ENCODE measurements at places on chromosomes 16 and 17.

DNA sequence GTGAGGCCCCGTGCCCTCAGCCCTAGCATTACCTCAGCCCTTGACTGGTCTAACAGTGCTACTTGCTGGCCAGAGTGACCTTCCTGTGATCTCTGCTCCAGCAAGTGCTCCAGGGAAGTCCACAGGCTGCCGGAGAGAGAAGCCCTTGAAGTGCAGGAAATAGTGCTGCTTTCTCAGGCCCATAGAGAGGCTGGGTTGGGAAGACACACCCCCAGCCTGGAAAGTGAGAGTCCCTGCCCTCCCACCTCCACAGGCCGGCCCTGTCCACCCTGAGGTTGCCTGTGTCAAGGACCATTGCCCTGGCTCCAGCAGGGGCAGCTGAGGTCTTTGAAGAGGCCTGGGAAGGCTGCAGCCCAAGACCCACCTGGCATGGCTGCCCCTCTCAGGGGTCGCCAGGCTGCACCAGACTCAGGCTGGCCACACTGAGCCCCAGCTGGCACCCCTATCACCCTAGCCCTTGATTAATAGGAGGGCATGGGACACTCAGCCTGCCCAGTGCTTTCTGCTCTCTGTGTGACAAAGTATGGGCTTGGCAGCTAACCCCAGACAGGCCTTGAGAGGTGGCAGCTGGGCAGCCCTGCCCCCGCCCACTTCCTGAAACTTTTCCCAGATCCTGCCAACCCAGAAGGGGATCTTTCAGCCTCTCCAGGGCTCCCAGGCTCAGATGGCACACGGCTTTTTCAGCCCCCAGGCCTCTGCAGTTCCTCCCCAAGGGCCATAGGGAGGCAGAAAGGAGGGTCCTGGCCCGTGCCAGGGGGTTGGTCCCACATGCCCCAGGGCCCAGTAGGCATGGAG lies 21.7 kb downstream of the ATP6V0D1 start:
- DNase-seq: no peak

DNA sequence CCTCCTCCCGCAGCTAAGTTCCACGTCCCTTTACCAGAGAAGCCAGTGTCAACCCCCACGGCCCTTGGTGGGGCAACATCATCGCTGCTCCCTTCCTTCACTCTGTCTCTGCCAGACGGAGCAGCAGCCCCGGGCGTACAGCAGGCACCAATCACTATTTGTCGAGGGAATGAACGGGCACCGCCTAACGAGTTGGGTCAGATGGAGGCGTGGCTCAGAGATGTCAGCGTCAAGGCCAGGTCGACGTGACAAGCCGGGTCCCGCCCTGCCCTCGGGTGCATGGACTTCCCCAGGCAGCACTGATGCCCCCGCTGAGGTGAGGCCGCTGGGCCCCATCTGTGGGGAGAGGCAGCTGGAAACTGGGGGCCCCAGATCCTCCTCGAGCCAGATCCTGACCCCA lies 50.0 kb downstream of the CBFA2T3 start:
- DNase-seq: no peak

DNA sequence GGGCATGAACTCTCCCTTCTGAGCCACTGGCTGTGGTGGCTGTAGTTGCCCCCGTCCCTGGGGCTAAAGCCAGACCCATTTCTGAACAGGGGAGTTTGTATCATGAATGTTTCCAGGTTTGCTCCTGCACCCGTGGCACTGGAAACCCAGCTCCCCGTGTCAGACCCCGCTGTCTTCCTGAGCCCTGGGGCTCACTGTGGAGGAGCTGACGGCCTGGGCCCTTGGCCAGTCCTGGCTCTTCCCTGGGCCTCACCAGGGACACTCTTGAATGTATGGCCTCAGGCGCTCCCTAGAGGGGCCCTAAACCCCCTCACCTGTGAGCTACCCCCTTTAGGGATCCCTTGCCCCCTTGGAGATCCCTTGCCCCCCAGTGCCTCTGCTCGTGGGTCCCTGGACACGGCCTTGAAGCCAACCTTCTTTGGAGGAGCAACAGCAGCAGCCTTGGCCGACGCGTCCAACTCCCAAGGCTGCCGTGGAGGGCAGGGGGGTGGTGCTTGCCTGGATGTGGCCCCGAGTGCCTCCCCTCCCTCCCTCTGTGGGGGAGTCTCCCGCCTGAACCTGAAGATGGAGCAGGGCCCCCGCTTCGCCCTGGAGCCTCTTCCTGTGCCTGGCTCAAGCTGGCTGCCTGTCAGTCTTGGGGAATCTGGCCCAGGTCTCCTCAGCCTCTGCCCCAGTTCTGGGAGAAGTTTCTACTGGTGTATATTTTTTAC lies 15.9 kb downstream of the CASKIN2 start:
- DNase-seq: no peak

- DNase-seq: no peak
These were observed 30.3 kb upstream of the CDC42EP4 start for GRCh38 chr17:73342050-73342522.

- peak; percentile 41 for DNase-seq
These were observed at the start of gene KIF19 for GRCh38 chr17:74325743-74326379. Gene KIF19, plus strand, starts transcription at chr17:74326226. Its CDS starts 124 bp downstream, at chr17:74326350.

GRCh38 chr17:32285306-32285705 lies 19.7 kb downstream of the RHBDL3 start:
- DNase-seq: no peak

- DNase-seq: no peak
These were observed 141.2 kb downstream of the AATF start for GRCh38 chr17:37089956-37090355.

GRCh38 chr16:1639860-1640259 lies 27.7 kb downstream of the CRAMP1 start:
- no peak for DNase-seq

- no peak for DNase-seq
These were observed 5.1 kb downstream of the ZFPM1 start for GRCh38 chr16:88458039-88458772.

DNA sequence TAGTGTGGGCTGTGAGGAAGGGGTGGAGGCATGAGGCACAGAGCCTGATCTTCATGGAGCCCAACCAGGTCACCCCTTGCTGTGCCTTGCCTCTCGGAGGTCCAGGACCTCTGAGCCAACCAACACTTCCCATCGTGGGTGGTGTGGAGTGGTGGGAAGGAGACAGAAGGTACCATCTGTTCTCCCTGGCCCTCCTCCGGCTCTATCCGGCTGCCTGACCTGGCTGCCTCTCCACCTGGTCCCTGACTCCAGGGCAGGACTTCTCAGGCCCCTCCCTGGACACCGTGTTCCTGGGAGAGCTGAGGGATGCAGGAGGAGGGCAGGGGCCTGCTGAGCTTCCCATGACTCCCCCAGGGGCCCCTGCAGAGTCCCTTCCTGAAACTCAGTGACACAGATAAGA lies 3.9 kb downstream of the PDK2 start:
- DNase-seq: no peak

- DNase-seq: no peak
These were observed 43.0 kb upstream of the MYOCD start for GRCh38 chr17:12622726-12623125.

- DNase-seq: no peak
These were observed 3.4 kb downstream of the ZNF688 start for GRCh38 chr16:30567991-30568638.

DNA sequence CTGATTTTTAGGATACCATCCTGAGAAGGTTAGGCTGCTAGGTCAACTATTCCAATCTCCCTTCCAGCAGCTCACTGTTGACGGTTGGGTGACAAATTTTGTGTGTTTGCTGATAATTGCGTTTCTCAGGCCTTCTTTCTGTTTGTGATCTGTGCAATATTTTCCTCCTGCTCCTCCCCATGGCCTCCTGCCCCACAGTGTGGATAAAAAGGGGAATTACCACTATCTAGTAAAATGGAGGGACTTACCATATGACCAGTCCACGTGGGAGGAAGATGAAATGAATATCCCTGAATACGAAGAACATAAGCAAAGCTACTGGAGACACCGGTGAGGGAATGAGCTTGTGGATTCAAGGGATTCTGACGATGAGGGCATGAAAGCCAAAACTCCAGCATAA lies 9.2 kb downstream of the CHD3 start:
- no peak for DNase-seq

DNA sequence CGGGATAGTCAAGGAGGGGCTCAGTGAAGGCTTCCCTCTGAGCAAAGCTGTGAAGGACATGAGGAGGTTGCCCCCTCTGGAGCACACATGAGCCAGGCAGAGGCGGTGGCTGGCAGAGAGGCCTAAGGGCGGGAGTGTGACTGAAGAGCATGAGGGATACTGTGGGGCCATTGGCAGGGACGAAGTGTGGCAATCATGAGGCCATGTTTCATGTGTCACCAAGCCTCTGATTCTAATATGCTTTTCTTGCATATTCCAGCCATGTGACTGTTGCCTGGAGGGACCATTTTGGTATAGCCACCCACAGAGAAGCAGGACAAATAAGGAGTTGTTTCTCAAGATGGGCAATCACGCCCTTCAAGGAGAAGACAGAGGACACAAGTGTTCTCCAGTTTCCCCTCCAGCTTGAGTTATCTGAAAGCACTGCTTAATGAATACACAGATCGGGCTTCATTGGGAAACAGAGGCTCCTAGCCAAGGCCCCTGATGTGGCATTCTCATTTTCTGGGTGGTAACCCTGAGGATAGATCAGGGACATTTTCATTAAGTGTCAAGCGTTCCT lies 68.0 kb downstream of the AKAP1 start:
- no peak for DNase-seq

GRCh38 chr16:24539850-24540601 lies 660 bp downstream of the RBBP6 start:
- peak; percentile 39 for DNase-seq

DNA sequence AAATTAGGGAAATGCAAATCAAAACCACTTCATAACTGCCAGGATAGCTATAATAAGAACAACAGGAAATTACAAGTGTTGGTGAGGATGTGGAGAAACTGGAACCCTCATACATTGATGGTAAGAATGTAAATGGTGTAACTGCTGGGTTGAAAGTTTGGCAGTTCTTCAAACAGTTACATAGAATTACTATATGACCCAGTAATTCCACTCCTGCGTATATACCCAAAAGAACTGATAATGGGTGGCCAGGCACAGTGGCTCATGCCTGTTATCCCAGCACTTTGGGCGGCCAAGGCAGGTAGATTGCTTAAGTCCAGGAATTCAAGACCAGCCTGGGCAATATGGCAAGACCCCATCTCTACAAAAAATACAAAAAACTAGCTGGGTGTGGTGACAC lies 4.5 kb upstream of the CMTM4 start:
- no peak for DNase-seq

DNA sequence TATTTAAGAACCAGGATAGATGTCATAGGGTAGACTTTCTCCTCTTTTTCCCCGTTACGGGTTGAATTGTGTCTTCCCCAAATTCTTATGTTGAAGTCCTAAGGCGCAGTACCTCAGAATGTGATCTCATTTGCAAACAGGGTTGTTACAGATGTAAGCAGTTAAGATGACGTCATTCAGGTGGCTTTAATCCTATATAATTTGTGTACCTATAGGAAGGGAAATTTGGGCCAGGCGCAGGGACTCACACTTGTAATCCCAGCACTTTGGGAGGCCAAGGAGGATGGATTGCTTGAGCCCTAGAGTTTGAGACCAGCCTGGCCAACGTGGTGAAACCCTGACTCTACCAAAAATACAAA lies 99.5 kb upstream of the DHX40 start:
- no peak for DNase-seq

- DNase-seq: no peak
These were observed 41.2 kb downstream of the EMP2 start for GRCh38 chr16:10539236-10539635.

GRCh38 chr16:2333772-2334379 lies 6.7 kb downstream of the ABCA3 start:
- no peak for DNase-seq

DNA sequence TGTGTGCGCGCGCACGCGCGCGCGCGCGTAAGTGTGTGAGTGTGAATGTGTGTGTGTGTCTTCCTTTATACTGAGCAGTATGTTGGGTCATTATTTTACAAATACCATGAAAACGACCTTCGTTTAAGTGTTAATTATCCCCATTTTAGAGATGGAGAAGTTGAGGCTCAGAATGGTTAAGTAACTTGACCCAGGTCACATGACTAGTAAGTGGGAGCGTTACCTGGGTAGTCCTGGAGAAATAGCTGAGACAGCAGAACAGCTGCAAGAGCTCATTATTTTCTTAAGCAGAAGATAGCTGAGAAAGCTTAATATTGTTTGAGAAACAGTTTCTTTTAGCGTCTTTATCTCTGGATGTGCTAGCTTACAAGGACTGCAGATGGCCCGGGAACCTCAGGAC lies 78.8 kb downstream of the IRX3 start:
- no peak for DNase-seq

DNA sequence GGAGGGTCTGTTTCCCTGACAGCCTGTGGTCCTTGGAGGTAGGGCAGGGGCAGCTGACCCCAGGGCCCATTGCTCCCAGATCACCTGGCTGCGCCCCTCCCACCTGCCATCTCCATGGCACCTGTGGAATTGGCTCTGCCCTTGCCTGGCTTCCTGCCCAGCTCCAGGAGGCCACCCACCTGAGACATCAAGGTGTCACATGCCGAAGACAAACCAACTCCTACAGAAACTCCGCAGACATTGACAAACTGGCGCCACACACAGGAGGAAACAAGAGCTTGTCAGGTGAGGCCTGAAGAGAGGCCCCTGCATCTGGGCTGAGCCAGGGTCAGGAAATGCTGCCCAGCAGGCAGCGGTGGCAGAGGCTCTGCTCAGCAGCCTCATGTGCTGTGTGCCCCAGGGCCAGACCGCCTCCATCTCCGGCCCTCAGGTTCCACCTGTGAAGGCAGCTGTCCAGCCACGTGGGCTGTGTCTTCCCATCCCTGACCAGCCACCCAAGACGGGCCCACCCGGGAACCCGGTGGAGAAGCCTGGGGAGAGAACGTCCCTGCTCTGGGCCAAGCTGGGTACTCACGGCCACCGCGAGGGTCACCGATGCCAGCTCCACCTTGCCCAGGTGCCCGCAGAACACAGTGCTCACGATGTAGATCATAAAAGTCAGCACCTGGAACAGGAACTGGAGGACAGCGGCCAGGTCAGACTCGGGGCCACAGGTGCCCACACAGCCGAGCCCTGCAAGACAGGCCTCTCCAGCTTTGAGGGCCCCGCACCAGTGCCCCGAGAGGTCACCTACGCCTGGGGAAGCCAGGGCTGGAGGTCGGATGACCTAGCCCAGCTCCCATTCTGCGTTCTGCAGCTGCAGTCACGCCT lies 1.6 kb downstream of the SLC47A2 start:
- no peak for DNase-seq

GRCh38 chr16:25066747-25067631 lies 44.6 kb upstream of the LCMT1 start:
- DNase-seq: peak; percentile 78

DNA sequence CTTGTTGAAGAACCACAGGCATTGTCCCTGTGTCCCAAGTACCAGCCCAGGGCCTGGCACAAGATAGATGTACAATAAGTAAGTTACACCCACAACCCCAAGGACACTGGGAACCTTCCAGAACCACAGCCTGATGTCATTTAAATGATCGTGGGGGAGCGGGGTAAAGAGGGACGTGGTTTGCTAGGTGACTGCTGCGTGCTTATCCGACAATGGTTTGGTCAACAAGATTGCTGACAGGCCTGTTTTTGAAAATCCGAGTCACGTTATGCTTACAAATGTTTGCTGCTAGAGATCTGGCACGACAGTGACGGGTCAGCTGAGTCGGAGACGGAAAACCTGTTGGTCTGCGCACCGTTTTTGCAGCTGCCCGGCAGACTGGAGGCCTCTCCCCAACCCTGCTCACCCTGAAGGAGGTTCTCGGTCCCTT lies 22.8 kb downstream of the COTL1 start:
- DNase-seq: no peak

- no peak for DNase-seq
These were observed 126.2 kb downstream of the CPPED1 start for GRCh38 chr16:12677502-12677901.

All from stimulated activated CD4-positive, alpha-beta T cell treated with anti-CD3 and anti-CD28 coated beads, Interleukin-15, amount 100 ng/mL, for 1 hour (primary cell).